Activated CD4-positive, alpha-beta T cell treated with anti-CD3 and anti-CD28 coated beads for 4 hours (primary cell): ENCODE measurements at places on chromosomes 4 and X.

DNA sequence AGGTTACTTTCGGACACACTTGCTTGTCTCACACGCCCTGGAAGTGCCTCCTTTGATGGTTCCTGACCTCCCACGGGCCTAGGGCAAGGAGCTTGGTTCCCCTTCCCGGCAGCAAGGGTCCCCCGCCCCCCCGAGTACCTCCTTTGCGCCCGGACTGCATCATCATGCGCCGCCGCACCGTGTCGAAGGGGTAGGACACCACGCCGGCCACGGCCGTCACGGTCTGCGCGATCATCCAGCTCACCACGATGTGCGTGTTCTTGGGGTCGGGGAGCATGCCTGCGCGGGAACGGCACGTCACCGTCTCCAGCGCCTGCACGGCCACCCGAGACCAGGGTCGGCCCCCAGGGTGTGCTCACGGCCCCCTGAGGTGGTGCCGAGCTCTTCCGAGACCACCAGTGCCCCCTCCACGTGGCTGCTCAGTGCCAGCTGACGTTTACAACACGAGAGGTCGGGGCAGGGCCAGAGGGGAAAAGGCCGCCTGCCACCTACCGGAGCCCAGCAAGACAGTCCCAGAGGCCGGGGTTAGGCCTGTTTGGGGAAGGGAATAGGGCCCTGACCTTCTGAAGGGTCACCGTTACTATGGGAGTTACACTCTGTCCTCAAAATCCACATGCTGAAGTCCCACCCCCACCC, 4.7 kb downstream of the SLC25A6 start:
- DNase-seq = no peak

- DNase-seq = no peak
Observed at GRCh38 chr4:149719357-149719756, 96.3 kb downstream of the IQCM start.

DNA sequence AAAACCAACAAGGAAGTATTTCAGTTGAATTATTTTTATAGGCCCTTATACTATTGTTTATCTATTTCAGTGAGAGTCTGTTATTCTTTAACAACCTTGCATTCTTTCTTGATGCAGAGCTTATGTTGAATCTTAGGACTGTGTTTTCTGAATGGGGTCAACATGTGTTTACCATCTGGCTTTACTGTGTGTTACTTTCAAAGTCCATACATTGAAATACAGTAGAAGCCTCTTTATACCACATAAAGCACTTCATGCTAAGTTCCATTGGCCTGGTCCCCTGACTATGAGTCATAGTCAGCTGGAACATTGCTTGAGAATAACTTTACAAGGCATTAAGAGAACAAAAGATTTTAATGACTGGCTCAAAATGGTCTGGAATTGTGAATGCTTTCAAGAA, 152.6 kb downstream of the GASK1B start:
- no peak for DNase-seq

DNA sequence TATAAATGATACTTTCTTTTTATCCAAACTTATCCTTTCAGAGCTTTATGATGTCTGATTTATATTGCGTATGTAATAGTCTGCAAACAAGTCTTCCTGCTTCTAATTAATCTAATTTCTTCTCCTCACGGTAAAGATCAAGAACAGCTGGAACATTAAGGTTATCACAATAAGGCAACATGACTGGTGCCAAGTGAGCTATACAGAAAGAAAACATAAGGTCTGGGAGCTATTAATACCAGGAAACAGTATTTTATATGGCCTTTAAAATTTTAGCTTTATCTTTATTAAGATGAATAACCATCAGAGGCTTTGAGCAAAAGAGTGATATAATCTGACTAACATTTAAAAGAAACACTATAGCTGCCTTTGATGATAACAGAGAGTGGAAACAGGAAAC, 28.7 kb upstream of the CABS1 start:
- no peak for DNase-seq

- DNase-seq = no peak
Observed at GRCh38 chr4:150641612-150642011, 59.7 kb downstream of the MAB21L2 start.

DNA sequence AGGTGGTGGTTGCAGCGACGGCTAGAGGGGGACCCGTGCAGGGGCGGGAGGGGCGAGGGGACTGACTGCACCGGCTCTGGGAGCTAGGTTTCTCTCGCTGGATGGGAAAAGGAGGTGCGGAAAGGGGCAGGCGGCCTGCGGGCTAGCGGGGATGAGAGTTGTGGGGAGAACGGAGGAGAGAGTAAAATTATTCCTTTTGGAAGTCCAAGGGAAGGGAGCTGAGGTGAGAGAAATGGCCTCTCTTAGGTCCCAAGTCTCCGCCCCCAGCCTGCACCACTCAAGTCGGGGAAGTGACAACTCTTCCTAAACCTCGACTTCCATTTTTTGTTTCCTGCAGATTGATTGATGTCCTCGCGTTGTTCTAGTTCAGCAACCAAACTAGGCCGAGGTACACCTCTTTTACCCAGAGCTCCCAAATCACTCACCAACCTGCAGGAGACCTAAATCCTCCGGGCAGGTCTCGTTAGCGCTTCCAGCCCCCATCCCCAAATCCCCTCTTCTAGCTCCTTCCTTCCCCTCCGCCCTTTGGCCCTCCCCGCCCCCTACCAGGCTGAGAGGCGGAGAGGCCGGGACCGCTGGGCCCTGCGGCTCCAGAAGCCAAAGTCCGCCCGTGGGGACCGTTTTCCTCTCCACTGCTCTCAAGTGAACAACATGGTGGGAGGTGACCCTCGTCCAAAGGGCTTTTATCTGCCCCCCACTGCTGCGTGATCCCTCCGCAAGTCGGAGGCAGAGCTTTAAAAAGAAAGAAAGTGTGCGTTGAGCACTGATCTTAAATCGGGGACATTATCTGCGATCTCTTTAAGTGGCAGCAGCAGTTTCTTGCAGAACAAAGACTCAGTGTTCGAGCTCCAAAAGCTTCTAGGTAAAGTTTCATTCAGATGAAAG, 7.3 kb downstream of the PITX2 start:
- DNase-seq = no peak

DNA sequence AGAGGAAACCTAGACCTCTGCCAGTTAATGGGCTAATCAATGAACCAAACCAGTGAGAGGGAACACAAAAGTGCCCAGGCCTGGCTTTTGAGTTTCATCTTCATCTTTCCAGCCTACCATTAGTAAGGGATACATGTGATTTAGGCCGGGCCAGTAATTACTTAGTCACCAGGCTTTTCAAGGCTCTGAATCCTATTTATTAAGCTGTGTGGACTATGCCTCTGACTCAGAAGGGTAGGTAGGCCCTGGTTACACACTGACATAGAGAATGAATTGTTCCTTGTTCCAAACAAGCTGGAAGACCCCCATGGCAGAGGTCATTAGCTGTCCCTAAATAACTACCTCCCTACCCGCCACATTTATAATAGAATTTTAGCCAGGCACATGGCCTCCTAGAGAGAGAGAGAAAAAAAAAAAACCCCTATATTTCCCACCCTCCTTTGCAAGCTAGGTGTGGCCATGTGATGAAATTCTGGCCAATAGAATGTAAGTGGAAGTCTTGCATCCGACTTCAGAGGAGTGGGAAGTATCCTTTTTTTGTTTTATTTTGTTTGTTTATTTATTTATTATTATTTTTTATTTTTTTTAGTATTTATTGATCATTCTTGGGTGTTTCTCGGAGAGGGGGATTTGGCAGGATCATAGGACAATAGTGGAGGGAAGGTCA, 112.3 kb upstream of the BCOR start:
- no peak for DNase-seq

DNA sequence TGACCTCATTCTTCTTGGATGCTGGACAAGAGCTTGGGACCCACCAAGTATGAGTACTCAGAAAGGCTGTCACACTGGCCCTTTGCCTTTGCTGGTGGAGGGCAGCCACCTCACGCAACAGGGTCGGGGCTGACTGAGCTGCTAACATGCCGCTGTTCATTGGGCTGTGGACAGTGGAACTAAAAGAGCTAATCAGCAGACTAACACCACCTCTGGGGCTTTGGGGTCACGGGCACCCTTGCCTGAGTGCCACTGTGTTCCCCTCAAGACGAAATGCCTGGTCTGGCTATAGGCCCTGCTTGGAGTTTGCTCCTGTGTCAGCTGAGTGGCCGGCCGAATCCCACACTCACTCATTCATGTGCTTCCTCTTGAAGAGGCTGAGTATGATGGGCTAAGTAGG, 559.6 kb downstream of the SPRY1 start:
- no peak for DNase-seq

GRCh38 chr4:42596918-42597317, 60.0 kb downstream of the ATP8A1 start:
- DNase-seq = no peak

GRCh38 chrX:74511704-74512103, 90.4 kb downstream of the SLC16A2 start:
- no peak for DNase-seq

DNA sequence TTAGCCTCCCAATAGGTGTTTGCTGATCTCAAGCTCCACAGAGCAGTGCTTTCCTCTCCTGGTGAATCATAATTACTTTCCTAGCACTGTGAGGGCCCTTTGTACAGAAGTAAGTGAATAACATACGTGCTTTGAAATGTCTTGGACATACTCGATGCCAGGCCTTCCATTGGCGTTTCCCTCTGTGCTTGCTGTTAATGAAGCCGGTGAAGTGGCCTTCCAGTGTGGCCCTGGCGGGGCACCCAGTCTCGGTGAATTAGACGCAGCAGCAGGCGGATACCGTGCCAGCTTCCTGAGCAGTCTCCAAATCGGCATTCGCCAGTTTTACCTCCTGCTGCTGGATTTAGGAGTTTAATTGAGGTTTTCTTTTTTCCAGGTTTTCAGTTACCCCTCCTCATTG, 132.3 kb downstream of the HMX1 start:
- no peak for DNase-seq

DNA sequence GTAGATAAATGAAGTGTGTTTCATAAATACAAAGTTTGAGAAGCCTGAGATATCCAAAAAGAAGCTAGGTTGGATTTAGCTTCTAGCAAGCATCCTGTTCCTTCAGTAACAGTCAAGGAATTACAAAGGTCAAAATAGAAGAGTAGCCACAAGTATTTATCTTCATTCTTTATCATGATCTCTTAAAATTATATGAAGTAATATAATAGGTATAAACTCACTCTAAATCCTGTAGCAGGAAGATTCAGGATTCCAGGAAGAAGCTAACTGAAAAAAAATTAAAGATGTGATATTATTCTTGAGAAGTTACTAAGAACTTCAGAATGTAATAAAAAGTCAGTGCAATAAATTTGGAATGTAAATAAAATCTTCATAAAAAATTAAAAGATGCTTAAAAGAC, 31.1 kb upstream of the RXFP1 start:
- no peak for DNase-seq

- DNase-seq = no peak
Observed at GRCh38 chrX:132965461-132965860, 7.0 kb upstream of the HS6ST2 start.

GRCh38 chr4:172035562-172035961, 222.4 kb downstream of the GALNTL6 start:
- no peak for DNase-seq

- DNase-seq = no peak
Observed at GRCh38 chrX:42460706-42461105, 317.3 kb downstream of the PPP1R2C start.

DNA sequence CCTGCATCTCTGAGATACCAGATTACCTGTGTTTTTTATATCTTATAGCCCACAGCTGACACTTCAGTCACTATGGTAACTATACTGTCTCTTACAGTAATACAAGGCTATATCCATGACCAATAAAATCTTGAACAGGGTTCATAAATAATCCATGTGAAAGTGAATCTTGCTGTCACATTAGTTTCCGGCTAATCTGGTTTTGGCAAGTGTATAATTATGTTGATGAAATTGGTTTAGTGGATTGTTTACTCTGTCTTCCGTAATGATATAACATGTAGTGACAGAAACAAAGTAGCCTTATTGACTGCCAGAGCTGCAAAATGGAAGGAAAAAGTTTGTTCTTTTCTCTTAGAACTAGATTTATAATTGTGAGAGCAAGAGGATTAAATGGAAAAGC, 686.6 kb upstream of the PABPC4L start:
- DNase-seq = no peak

DNA sequence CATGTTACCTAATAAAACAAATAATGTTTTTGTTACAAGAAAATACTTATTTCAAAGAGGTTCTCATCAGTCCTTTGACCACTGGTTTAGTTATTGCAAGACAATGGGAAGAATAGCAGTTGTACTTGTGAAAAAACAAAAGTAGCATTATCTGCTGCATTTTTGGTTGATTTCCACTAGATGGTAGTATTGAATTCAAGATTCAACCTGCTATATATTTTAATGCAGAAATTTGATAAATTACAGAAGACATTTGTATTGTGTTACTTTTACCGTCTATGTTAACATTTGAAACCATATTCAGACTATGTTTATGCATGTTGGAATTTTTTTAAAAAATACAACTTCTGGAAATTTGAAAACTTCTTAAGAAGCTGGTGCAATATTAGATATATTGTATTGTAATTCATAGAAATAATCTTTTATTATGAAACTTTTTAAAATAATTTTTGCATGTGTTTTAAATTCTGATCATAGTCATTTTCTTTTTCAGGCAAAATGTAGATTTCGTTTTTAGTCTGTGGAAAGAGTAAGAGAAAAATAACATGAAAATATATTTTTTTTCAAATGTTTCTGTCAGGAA, 56.4 kb downstream of the SPCS3 start:
- DNase-seq = no peak

DNA sequence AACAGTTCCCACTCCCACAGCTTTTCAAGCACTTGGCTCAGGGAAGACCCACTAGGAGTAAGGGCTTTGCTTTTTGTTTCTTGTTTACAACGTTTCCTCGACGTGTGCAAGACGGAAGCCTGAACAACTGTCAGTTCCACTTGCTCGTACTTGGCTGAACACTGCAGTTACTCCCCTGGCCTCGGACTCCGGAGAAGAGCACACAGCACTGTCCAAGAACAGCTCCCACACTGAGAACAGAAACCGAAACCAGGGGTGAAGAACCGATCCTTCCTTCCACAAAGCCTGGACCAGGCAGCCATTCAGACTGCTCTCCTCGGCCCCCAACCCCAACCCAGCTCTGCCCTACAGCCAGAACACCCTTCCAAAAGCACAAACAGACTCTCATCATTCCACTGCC, 25.5 kb downstream of the IRF2 start:
- DNase-seq = no peak

GRCh38 chrX:104854790-104855340, 288.9 kb downstream of the IL1RAPL2 start:
- DNase-seq = no peak

DNA sequence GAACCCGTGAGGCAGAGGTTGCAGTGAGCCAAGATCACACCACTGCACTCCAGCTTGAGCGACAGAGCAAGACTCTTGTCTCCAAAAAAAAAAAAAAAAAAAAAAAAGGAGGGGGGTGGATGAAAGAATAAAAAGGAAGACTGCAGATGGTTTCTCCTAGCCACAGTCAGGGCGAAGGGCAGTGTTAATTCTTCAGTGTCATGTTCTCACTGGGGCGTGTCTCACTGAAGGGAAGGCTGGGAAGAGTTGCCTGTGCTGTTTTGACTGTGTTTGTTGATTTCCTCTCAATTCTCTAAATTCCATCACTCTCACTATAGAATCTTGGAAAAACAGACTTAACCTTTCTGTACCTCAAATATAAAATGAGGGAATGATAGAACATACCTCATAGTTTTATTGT, 71.6 kb upstream of the DHX15 start:
- no peak for DNase-seq

GRCh38 chrX:115948018-115948923, 222.3 kb upstream of the AGTR2 start:
- DNase-seq = no peak

- no peak for DNase-seq
Observed at GRCh38 chrX:114071412-114071811, 512.5 kb upstream of the HTR2C start.

GRCh38 chrX:15930585-15930984, 76.0 kb upstream of the AP1S2 start:
- DNase-seq = no peak

- DNase-seq = peak; percentile 32
Observed at GRCh38 chrX:154378059-154378798, 866 bp upstream of the EMD start.
